ENCODE measurements at places on chromosomes 3 and 15.
A peak's percentile ranks its signal among the peaks of the same experiment; 100 is the strongest.

GRCh38 chr15:75759416-75760130, 46.9 kb upstream of the CSPG4 start:
- DNase-seq = no peak

DNA sequence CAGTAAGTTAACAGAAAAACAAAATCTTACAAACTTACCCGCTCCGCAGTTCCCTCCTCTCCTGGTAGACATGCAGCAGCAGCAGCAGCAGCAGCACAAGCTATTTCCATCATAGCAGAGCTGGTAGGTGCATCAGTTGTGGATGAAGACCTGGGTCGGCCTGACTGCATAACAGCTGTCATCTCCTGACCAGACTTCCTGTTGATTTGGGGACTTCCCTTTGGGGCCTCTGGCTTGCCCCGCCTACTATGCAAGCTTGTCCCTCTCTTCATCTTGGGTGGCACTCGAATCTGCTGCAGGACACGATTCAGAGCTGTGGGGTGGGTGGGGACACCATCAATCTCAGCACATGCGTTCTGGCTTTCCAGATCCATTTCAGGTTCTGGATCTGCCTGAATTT, 65.7 kb downstream of the TMCC1 start:
- no peak for DNase-seq

- DNase-seq = no peak
Measured at GRCh38 chr15:89117790-89118189, 29.5 kb downstream of the ABHD2 start.

- DNase-seq = peak; percentile 55
Measured at GRCh38 chr3:64291956-64292355, 66.7 kb upstream of the PRICKLE2 start.

- no peak for DNase-seq
Measured at GRCh38 chr3:111800926-111801325, 58.1 kb upstream of the PHLDB2 start.

- DNase-seq = no peak
Measured at GRCh38 chr3:22495241-22495640, 707.9 kb upstream of the UBE2E2 start.

- DNase-seq = peak; percentile 88
Measured at GRCh38 chr3:167941234-167941995, 154.3 kb downstream of the GOLIM4 start.

- DNase-seq = no peak
Measured at GRCh38 chr15:74264081-74264501, 28.0 kb downstream of the CCDC33 start.

GRCh38 chr3:49868862-49869466, 742 bp downstream of the CAMKV start:
- DNase-seq = no peak

- no peak for DNase-seq
Measured at GRCh38 chr3:126907557-126907956, 75.4 kb upstream of the PLXNA1 start.

- DNase-seq = no peak
Measured at GRCh38 chr3:191753196-191753595, 292.2 kb downstream of the PYDC2 start.

GRCh38 chr3:136990826-136991225, 33.0 kb downstream of the IL20RB start:
- DNase-seq = no peak

DNA sequence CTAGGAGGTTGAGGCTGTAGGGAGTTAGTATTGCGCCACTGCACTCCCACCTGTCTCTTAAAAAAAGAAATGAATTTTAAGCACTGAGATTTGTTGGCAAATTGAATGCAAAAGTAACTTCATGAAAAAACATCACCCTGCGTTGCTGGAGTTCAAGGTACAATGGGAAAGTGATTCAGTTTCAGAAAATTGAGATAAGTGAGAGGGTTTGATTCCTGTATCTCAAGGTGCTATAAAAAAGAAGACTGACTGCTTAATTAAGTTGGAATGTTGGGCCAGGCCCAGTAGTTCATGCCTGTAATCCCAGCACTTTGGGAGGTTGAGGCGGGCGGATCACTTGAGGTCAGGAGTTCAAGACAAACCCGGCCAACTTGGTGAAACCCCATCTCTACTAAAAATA, 39.1 kb downstream of the IQGAP1 start:
- DNase-seq = no peak

DNA sequence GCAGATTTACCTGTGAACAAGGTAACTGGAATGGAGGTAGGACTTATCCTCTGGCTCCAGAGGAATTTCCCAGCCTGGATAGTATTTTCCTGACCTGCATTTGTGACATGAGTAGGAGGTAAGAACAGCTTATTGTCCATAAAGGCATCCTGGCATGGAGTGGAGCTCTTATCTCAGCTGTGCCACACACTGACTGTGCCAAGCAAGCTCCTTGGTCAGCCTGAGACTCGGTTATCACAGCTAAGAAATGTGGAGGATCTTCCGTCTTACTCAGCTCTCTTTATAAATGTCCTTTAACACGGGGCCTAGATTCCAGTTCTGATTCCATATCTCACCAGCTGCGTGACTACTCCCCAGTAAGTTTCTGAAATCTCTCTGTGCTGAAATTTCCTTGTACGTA, 38.9 kb downstream of the SLCO3A1 start:
- no peak for DNase-seq

- no peak for DNase-seq
Measured at GRCh38 chr15:101256757-101257156, 4.9 kb upstream of the CHSY1 start.

DNA sequence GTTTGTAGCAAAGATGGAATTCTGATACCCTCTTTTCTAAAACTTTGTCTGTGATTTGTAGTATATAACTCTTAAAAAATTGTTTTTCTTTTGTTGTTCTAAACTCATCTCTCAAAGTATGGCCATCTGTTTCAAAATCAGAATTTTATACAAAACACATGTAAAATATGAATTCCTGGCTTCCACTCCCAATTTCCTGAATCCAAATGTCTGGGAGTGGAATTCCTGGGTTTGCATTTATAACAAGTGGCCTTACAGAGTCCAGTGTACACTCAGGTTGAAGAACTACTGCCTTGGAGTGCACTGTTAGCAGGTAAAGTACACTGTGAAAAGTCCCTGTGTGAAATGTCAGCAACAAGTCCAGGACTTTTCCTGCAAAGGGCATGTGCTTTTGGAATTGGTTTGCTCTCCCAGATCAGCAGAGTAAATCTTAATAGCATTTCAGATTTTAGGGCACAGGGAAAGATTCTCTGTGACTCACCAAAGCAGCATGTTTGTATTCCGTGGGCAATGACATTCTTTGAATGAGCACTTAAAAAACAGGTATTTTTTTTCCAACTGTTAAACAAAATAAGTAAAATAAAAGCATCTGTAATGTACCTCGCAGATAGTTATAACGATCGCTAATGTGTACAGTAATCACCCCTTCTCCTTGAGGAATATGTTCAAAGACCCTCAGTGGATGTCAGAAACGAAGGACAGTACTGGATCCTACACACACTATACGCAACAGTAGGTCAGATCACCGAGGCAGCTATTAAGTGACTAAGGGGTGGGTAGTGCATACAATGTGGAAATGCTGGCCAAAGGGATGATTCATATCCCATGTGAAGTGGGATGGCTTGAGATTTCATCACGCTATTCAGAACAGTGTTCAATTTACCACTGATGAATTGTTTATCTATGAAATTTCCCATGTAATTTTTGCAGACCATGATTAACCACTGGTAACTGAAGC, 2.0 kb upstream of the CLDN16 start:
- DNase-seq = peak; percentile 98

DNA sequence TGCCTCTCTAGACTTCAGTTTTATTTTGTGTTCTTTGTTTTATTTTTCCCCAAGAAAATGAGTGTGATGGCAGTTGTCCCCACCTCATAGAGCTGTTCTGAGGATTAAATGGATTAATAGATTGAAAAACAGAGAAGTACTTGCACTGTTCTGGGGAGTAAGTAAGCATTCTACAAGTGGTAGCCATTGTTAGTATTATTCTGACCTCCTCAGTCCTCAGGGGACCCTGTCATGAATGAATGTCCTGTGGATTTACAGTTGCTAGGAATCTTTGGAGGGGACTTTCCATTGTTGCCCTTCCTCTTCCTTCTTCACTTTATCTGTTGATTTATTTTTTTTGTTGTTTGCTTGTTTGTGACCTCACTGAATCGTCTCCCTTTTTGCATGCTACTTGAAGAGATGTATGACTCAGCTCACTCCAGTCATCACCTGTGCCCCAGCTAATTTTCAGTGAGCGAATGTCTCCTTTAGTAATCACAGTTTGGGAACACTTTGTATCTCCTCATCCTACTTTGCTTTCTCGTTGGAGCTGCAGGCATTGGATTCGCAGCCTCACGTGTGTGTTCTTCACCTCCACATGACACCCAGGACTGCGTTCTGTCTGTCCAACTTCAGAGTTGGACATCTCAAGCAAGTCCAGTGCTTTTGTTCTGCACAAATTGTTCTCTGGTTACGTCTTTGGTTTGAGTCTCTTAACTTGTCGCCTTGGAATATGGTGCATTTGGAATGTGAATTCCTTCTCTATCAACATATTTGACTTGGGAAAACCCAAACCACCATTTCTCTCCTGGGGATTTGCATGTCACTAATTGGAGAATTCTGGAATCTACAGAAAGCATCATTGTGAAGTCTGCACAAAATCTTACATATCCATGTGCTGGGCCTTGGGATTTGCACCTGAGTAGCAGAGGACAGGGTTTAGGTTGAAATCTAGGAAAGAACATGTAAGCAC, 54.5 kb downstream of the LRTM1 start:
- DNase-seq = peak; percentile 27

- no peak for DNase-seq
Measured at GRCh38 chr15:83209333-83209732, 1.7 kb upstream of the HDGFL3 start.

- no peak for DNase-seq
Measured at GRCh38 chr3:171373711-171374110, 86.5 kb downstream of the TNIK start.

GRCh38 chr3:180707896-180708295, 28.6 kb upstream of the CCDC39 start:
- DNase-seq = no peak

DNA sequence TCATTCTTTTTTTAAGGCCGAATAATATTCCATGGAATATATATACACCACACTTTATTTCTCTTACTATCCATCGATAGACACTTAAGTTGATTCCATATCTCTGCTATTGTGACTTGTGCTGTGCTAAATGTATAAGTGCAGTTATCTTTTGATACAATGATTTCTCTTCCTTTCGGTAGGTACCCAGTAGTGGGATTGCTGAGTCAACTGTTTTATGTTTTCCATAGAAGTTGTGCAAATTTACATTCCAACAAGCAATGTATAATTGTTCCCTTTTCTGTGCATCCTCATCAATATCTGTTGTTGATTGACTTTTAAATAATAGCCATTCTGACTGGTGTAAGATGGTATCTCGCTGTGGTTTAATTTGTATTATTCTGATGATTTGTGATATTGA, 81.0 kb downstream of the STXBP5L start:
- no peak for DNase-seq

DNA sequence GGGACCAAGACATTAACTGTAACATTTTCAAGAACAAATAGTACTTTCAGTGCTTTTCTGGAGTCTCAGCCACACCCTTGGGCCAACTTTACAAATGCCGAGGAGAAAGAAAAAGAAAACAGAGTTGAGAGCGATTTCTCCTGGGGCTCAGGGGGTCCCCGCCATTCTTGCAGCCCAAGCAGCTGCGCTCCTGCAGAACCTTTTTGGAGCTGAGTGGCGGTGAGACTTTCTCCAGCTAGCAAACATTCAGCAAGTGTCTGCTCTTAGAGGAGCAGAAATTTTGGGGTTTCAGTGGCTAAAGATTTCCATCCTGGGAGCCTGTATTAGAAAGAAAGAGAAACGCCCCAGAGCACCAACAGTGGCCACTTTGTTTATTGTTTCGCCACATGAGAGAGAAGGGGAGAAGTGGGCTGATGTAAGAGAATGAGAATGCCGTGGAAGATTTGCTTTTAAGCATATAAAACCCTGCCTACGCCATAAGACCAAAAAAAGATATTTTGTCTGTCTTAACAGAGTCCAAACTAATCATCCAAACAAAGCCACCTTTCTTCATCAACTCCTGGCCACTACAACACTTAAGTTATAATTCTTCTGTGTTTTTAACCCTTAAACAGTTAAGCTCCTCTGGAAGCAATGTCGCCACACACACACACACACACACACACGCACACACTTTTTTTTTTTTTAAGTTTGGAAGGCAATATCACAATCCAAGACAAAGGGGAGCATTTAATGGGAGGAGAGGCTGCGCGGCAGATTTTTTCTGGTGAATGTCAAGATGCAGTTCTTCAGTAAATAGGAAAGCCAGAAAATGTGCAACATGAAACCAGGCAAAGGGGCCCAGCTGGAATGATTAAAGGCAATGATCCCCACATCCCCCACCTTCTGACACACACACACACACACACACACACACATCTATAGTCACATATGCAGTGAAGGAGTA, 19.2 kb downstream of the EID1 start:
- DNase-seq = peak; percentile 82

DNA sequence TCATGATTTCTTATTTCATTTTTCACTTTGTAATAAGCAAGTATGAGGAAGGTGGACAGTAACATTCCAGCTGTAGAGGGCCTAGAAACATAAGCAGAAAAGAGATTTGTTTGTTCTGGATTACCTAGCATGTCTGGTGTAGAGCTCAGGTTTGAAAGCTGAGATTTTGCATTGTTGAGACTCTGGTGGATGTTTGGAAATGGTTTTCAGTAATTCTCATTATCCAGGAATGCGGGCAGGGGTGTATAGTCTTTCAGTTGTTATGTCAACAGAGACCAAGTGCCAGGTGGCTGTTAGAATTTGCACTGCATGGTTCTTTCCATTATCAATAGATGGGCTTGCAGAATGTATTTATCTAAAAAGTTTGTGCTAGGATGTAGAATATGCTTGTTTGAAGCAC, 10.9 kb downstream of the GPD1L start:
- no peak for DNase-seq

- DNase-seq = peak; percentile 42
Measured at GRCh38 chr15:95169541-95170459, 938.4 kb downstream of the MCTP2 start.

DNA sequence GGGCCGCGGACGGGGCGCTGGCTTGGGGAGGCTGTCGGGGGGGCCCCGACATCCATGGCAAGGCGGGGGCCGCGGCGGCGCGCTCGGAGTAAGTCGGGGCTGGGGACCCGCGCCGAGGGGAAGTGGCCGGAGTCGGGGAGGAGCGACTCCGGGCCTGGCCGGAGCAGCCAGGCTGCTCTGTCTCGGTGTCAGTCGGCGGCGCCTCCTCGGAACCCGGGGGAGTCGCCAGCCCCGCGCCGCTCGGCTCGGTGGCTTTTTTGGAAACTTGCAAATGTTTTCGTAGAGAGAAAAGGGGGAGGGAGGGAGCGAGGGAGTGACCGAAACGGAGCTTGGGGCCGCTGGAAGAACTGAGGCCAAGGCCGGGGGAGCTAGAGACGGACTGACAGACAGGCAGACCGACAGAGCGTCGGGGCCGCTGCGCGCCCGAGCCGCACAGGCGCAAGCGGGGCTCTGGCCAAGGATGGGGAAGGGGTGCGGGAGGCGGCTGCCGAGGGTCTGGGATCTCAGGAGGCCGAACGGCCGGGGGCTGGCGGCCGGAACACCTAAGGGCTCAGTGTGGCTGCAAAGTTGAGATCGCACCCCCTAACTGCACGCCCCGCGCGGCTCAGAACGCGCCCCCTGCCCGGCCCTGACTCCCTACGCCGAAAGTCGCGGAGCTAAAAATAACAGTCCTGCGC, 5.0 kb downstream of the PTH1R start:
- no peak for DNase-seq

GRCh38 chr3:124772081-124772831, 42.0 kb downstream of the UMPS start:
- DNase-seq = peak; percentile 70

- DNase-seq = peak; percentile 56
Measured at GRCh38 chr15:71054286-71054952, 60.9 kb upstream of the THSD4 start.

- DNase-seq = peak; percentile 82
Measured at GRCh38 chr3:153244961-153245360, 82.9 kb downstream of the RAP2B start.
